Suppressor macrophage (primary cell): ENCODE measurements at places on chromosomes 5 and 9.

GRCh38 chr5:45274241-45274640 lies 421.9 kb downstream of the HCN1 start:
- DNase-seq = no peak

DNA sequence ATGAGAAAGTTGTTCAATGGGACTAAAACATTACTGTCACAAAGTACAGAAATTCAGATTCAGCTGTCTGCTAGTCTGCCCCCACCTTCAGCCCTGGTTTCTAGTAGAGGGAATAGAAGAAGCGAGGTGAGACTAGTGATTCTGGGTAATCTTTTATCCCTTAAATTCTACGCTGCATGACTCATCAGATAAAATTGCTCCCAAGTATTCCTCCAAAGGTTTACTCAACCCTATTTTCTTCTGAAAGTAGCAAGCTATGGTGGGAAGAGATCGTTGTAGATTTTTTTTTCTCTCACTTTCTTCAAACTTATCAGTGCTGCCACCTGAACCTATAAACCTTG lies 318.9 kb upstream of the RIOK2 start:
- DNase-seq = no peak

GRCh38 chr5:153350175-153350883 lies 140.1 kb upstream of the GRIA1 start:
- DNase-seq = no peak

DNA sequence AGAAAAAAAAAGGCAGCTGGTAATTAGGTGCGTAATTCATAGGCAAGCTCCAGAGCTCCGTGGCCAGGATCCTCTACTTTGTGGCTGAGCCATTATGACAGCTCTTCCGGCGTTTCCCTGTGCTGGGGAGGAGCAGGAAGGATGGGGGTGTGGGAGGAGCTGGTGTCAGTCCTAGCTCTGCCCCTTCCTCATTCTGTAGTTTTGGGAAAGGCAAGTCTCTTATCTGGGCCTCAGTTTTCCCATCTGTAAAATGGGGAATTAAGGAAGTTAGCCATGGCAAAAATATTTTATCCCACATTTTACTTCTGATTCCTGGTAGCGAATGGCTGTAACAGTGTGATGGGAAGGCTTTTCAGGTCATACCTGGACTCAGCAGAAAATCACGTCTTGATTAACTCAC lies 81.1 kb downstream of the SEC61B start:
- peak; percentile 45 for DNase-seq

- DNase-seq = no peak
Measured at GRCh38 chr5:76547891-76548524, 75.2 kb downstream of the F2RL2 start.

DNA sequence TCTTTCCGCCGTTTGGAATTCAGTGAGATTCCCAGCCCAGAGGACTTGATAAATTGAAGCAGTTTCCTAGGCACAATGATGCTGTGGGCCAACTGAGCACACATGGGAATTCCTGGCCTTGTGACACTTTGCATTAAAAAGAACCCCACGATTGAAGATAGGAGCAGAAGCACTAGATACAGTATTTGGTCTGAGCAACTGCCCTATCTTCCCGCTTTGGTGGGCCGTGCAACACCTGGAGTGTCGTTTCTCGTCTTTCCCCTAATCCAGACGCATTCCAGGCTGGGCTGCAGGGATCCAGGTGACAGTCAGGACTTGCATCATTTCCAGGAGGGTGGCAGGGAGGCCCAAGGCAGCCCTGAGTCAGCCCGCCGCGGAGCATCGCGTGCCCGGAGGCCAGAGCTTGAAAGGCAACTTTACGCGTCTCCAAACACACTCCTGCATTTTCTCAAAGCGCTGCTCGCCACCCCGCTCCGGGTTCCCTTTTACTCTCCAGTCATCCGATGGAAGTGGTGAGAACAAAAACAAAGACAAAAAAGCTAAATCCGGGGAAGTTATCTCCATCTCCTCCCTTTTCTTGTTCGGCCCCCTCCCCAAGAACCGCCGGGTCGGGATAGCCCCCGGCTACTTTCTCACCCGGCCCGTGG lies 753 bp upstream of the STC2 start:
- DNase-seq = no peak

GRCh38 chr9:133543772-133544467 lies 9.4 kb downstream of the ADAMTSL2 start:
- DNase-seq = no peak

- DNase-seq = no peak
Measured at GRCh38 chr9:38390851-38391250, 1.7 kb upstream of the ALDH1B1 start.

DNA sequence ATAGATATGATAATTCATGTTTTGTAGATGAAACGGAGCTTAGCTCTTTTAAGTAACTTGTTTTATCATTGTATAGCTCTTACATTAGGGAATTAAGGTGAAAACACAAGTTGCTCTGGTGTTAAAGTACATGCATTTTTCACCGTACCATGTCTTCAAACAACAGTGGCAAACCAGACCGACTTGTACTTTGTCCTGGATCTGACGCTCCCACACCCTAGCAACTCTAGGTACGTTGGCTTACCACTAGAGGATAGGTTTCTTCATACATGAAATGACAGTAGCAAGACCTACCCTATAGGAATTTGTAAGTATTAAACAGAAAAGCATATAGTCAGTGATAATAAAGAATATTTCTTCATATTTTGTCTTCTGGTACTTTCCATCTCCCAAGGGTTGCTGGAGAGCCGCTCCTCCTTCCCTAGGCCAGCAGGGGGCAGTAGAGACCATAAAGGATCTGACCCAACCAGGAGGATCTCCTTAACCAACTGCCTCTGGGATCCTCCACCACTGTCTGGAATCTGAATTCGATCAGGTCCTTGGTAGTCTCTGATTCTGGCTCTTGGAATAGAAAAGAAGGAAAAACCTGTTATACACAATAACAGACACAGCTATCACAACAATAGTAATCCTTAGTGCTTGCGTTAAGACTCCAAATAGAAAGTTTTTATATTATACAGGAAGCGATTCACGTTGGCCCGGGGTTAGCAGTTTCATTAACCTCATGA lies 136.7 kb downstream of the CAVIN4 start:
- peak; percentile 64 for DNase-seq

- DNase-seq = no peak
Measured at GRCh38 chr5:34663771-34664496, 7.8 kb downstream of the RAI14 start.

DNA sequence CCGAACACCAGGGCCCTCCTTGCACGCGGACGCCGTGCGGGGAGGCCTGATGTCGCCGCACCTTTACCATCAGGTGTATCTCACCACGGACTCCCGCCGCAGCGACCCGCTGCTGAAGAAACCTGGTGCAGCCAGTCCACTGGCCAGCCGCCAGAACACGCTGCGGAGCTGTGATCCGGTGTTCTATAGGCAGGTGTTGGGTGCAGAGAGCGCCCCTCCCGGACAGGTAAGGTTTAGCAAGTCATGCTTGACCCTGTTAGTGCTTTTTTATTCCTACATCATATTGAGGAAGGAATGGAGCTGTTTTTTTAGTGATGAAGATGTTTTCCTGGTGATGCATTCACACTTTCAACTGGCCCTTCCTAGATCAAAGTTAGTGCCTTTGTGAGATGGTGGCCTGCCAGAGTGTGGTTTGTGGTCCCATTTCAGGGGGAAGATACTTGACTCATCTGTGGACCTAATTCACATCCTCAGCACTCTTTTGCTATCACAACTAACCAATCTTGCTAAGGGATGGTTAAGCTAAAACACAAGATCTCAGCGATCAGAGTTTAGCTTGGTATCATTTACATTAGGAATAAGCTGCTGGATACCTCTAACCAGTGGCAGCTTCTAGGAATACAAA lies 2.7 kb downstream of the PCDHGC3 start:
- DNase-seq = no peak

DNA sequence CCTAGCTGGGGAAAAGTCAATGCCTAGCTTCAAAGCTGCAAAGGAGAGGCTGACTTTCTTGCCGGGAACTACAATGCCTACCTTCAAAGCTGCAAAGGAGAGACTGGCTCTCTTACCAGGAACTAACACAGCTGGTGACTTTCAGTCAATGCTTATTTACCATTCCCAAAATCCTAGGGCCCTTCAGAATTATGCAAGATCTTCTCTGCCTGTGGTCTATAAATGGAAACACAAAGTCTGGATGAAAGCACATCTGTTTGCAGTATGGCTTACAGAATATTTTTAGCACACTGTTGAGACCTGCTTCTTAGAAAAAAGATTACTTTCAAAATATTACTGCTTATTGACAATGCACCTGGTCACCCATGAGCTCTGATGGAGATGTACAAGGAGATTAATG lies 259.4 kb downstream of the PLK2 start:
- DNase-seq = no peak

GRCh38 chr5:122815218-122815767 lies 30.1 kb upstream of the SNX24 start:
- no peak for DNase-seq

DNA sequence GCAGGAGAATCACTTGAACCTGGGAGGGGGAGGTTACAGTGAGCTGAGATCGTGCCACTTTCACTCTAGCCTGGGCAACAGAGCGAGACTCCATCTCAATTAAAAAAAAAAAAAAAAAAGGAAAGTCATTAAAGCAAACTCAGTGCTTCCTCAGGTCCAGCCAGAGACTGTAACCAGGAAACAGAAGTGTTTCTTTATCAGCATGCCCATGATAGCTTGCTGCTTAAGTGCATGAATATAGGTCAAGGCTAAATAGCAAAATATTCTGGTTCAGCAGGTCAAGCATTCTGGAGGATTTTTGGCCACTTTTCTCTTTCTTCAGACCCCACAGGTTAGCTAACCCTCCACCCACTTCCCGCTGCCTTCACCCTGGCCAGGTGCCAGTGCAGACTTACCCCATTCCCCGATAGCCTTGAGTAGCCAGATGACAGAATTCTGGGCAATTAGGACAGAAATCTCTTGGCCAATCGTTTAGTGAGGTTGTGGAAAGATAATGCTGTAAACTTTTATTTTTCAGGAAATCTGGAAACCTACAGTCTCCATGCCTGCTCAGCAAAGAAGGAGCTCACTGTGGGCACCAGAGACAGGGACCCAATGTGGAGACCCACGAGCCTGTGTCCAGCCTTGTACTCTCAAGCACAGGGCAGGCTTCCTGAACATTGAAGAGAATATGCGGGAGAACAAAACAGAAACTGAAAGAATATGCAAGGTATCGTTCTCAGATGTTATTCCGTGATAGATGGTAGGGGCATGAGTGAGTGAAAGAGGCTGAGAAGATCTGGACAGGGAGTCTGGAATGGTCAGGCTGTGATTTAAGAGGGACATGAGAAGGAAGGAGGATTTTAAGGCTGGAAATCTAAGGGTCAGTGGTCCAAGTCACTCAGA lies 4.2 kb upstream of the UGT3A2 start:
- no peak for DNase-seq

DNA sequence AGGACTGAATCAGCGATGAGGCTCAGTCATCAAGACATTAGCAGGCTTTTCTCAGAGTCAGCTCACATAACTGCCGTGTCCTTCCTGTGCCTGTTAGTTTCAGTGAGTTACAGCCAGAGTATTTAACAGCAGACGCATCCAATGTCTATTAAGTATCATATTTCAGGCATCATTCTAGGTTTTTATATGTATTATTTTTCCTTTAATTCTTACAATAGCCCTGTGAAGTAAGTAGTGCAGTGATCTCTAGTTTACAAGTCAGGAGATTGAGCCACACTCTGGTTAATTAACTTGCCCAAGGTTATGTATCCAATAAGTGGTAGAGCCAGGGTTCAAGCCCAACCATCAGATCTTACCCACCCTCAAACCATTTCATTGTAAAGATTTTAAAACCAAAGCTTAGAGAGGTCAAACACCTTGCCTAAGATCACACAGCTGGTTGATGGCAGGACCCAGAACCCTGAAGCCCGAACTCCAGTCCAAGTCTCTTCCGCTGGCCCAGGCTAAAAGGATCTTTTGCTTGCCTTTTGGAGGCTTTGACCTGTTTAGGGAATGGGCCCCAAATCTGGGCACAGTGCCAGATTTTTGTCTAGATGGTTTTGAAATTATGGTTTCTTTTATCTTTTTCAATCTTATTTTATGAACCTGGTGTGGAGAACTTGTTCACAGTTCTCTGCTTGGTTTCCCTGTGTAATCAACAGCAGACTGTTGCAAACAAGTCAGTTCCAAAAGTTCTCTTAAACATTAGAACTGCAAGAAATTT lies 261.2 kb upstream of the CLINT1 start:
- no peak for DNase-seq

DNA sequence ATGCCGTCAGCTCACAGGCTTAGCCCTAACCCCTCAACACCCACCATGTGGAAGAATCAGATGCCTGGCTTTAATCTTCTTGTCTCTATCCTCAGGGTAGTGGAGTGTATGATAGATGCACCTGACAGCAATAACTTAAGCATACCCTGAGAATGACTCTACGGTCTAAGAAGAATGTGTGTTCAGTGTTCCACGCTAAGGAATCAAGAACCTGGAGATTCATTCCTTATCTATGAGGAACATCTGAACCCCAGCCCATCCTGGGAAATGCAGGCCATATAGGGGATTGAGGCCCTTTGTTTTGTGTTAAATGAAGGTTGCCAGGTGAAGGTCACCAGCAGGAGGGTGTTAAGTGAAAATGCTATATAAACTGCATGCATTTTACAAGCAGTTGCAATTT lies 63.0 kb downstream of the KLHL3 start:
- DNase-seq = no peak

DNA sequence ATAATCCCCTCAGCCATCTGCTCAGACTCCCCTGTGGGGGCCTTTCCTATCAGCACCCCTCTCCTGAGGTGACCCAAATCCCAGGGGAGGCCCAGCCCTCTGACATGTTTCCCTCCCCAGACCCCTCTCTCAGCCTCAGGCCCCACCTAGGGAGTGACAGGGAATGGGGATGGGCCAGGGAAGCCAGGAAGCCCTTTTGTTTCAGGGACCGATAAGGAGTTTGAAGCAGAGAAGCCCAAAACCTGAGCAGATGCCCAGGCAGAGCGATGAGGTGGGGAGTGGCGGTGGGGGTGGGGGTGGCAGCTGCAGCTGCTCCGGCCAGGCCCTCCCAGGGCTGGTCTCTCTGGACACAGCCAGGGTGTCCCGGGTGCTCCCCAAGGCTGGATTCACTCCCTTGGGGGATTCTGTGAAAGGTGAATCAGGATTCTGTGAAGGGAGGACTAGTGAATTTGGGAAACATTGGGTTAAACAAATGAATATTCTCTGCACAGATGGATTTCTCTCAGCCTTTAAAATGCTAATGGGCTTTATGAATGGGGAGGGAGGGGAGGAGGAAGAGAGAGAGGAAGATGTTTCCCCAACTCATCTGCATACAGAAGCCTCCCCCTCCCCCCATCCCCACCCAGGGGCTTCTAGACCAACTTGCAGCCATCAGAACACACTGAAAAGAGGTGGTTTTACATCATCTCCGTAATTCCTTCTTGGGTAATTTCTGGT lies 17.4 kb downstream of the AKNA start:
- DNase-seq = no peak

- DNase-seq = no peak
Measured at GRCh38 chr5:157506981-157507780, 47.2 kb downstream of the NIPAL4 start.

GRCh38 chr5:63573380-63573779 lies 388.9 kb downstream of the HTR1A start:
- DNase-seq = no peak

GRCh38 chr5:52660621-52661020 lies 127.1 kb upstream of the ITGA1 start:
- DNase-seq = no peak

- DNase-seq = no peak
Measured at GRCh38 chr5:172508471-172509404, 54.4 kb upstream of the SH3PXD2B start.

- DNase-seq = no peak
Measured at GRCh38 chr9:34365282-34365681, 11.4 kb downstream of the MYORG start.
